Testis (tissue), 5 donors: ENCODE measurements at places on chromosomes 5 and 9.

DNA sequence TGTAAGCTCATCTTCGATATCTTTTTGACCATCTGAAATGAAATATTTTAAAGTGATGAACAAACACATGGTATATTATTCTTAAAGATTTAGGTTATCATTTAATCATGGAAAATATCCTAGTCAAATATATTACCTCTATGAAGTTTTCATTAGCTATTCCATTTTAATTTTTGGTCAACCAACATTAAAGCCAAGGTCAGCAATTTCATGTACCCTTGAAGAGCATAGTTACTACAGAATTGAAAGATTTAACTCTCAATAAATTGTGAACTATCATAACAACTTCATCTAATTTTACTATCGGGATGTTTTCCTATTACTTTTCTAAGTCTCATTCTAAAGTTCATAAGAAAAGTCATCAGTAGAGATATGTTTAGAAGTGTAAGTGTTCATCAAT, 492.6 kb downstream of the CTNND2 start:
- no peak for DNase-seq

- peak; percentile 56 for DNase-seq
Measured at GRCh38 chr9:111621895-111622480, 9.1 kb upstream of the DNAJC25 start.

DNA sequence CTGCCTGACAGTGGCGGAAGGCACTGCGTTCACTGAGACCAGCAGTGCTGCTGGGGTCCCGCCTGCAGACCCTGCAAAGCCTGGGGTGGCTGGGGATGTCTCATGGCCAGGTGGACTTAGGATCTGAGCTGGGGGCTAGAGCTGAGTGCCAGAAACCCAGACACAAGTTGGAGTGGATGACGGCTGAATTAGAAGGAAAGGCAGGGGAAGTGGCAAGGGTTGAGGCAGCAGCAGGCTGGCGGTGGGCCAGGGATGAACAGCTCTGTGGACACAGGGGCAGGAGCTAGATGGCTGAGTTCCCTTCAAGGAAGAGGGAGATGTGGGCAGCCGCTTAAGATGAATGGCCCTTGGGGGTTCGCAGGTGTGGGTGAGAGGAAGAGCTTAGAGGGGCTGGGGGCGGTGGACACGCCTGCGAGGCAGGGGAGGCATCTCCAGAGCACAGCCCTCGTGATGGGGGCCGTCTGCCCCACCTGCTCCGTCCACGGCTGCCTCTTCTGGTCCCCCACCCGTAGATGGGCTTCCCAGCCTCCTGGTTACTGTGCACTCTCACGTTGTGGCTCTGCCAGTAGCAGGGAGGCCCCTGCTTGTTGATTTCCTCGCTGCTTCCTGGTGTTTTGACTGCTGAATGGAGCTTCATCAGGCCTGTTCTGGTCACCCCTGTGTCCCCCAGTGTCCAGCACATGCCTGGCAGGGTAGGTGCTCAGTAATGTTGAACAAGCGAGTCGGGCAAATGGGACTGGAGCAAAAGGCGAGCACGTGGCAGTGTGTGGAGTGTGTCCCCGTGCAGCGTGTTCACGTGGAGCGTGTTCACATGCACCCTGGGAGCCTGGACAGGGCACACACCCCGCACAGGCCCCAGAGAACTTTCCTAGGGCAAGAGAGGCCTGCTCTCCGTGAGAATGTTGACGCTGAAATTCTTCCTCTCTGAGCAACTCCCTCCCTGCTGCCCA, 168.2 kb downstream of the CACNA1B start:
- peak; percentile 11 for DNase-seq

DNA sequence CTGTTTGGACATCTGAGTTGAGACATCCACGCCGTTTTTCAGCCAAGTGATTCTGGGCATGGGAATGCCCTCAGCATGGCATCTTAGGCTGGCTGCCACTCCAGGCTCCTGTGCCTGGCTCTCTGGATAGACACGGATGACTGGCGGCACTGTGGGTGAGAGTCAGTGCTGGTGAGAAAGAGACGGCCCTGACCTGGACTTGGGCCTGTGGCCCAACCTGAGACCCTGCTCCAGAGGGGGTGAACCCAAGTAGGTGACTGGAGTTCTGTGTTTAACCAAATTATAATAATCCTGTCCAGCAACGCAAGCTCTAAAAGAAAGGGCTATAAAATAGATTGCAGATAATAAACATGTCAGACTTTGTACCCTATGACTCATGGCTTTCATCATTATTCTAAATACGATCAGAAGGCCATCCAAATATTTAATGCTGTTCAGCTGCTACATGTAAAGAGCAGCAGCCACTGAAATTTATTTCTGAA, 173.9 kb downstream of the HSPA4 start:
- DNase-seq = no peak

DNA sequence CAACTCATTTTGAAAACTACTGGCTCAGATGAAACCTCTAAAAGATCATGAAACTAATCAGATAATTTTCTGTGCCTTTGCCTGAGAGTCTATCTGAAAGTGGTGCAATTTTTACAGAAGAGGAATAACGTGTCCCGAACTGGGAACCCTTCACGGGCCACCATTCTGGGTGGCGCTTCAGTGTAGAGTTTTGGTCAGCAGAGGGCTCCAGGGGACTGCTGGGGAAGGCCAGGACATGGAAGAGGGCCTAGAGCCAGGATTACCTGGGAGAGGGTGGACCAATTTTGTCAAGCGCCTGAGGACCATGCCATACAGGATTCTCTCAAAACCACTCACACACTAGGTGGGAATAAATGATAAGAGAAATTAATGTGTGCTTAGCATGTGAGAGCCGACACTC, 49.7 kb upstream of the PLEKHG4B start:
- DNase-seq = no peak

- no peak for DNase-seq
Measured at GRCh38 chr5:72651779-72652178, 144.6 kb upstream of the ZNF366 start.

GRCh38 chr9:68751556-68751955, 46.5 kb downstream of the PIP5K1B start:
- DNase-seq = no peak
